ENCODE measurements at places on chromosomes 3 and 15.

- no peak for DNase-seq
These were observed 287.9 kb upstream of the CDIN1 start for GRCh38 chr15:36291501-36291900.

GRCh38 chr3:71695000-71695482, 30.2 kb downstream of the EIF4E3 start:
- DNase-seq: no peak

GRCh38 chr3:146682171-146682570, 77.0 kb upstream of the PLSCR5 start:
- DNase-seq: no peak

- DNase-seq: no peak
These were observed 262.6 kb downstream of the MAGI1 start for GRCh38 chr3:65776081-65776480.

- no peak for DNase-seq
These were observed 16.5 kb downstream of the EMC3 start for GRCh38 chr3:9970020-9970652.

GRCh38 chr15:39016706-39017105, 452.1 kb upstream of the RASGRP1 start:
- DNase-seq: no peak

DNA sequence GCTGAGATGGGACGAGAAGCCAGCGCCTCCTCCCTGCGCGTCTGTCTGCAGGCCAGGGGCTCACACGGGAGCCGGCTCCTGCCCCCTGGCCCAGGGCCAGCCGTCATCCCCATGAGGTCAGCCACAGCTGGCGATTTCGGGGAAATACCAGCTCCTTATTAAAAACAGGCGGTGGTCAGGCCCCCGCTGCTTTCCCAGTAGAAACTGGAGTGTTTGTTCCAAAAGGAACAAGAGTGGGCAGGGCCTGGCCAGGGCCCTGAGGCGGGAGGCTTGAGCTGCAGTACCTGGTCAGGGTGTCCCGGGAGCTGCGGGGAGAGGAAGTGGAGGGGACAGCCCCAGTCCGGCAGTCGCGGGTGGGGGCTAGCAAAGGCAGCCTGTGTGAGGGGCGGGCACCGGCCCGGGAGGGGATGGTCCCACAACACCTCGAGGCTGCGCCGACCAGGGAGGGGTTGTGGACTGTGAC, 17.8 kb downstream of the MYL3 start:
- no peak for DNase-seq

DNA sequence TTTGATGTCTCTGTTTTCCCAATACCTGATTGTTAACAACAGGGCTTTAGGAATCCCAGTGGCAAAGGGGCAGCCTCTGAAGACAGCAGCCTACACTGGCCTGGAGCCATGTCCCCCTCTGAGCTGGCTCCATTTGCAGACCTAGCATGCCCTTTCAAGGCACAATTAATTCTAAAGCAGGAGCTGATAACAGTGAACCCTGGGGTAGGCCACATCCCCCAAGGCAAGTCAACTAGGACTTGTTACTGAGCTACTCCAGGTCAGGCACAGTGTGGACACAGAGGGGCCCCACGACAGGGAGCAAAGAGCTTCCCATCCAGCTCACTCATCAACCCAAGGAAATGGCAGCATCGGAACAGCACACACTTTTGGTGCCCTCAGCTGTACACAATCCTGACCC, 51.9 kb downstream of the SPSB4 start:
- DNase-seq: no peak

- DNase-seq: no peak
These were observed 4.2 kb downstream of the RAP2B start for GRCh38 chr3:153166206-153166605.

- no peak for DNase-seq
These were observed 36.7 kb upstream of the GOLGA8B start for GRCh38 chr15:34620142-34620541.

GRCh38 chr3:66476852-66477381, 23.9 kb downstream of the LRIG1 start:
- DNase-seq: no peak

Data from activated naive CD4-positive, alpha-beta T cell (primary cell).